Stromal cell of bone marrow (primary cell): ENCODE measurements at places on chromosomes 6 and 20.

- no peak for DNase-seq
These were observed 102.4 kb downstream of the ARID1B start for GRCh38 chr6:156879591-156879990.

DNA sequence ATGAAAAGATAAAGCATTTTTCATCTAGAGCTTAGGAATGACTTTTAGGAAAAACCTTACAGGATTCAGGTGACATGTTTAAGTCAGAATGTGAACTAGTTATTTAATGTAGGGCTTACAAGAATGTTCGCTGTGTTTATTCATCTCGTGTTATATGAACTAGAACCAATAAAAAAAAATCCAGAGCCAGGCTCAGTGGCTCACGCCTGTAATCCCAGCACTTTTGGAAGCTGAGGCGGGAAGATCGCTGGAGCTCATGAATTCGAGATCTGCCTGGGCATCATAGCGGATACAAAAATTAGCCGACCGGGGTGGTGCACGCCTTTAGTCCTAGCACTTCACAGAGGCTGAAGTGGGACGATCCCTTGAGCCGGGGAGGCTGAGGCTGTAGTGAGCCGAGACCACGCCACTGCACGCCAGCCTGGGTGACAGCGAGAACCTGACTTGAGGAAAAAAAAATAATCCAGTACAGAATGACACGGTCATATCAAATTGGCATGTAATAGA is 46.3 kb downstream of the OR2B2 start:
- DNase-seq = no peak

DNA sequence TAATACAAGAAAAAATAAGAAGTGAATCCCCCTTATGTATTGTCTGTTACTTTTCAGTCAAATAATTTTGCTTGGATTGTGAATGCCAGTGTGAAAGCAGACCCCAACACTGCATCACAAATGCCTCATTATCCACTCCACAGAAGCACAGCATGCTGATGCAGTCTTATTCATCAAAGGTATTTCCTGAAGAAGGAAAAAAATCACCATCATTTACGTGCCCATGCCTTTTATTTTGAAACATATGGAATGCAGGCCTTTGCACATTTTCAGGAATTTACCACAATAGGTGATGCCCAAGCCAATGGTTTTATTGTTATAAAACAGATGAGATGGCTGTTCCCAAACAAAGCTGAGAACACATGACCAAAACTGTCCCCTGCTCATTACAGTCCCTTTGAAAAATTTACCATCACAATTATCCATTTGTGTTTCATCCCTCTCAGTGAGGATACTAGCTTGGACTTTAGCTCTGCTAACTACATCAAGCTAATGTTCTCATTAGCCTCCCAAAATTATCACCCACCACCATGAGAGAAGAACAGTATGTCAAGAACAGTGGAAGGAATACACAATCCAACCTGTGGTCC is 180.6 kb upstream of the HTR1E start:
- DNase-seq = no peak

DNA sequence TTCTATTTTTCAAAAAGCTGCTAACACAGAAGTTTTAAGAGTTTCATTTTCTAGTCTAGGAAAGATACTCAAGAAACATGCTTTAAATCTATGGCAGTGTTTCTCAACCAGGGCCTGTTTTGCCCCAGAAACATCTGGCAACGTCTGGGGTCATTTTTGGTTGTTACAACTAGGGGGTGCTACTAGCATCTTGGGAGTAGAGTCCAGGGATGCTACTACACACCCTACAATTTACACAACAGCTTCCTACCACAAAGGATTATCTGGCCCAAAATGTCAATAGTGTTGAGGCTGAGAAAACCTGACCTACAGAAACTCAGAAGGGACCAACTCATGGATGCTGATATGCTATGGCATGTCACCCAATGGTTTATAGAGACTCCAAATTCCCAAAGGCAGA is 24.4 kb downstream of the SERAC1 start:
- no peak for DNase-seq

GRCh38 chr6:163752446-163752845 is 337.9 kb downstream of the QKI start:
- DNase-seq = no peak

GRCh38 chr20:36086767-36087166 is 67.8 kb upstream of the EPB41L1 start:
- DNase-seq = no peak

GRCh38 chr6:70857387-70858077 is 99.3 kb downstream of the B3GAT2 start:
- DNase-seq = no peak

DNA sequence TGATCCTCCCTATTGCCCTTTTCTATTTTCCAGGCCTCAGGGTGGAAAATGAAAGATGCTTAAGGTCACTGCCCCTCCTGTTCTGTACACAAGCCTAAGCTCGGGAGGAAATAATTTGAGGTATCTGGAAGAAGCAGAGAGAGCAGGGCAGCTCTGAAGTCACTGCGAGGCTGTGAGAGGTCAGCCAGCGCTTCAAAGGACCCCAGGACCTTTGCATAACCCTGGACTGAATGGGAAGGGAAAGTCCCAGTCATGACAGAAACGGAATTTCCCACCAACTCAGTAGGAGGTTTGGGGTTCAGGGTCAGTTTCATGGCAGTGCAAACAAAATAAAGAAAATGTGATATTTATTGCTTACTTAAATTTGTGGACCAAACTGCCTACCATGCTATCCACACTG is 58.1 kb downstream of the LRFN2 start:
- DNase-seq = no peak

DNA sequence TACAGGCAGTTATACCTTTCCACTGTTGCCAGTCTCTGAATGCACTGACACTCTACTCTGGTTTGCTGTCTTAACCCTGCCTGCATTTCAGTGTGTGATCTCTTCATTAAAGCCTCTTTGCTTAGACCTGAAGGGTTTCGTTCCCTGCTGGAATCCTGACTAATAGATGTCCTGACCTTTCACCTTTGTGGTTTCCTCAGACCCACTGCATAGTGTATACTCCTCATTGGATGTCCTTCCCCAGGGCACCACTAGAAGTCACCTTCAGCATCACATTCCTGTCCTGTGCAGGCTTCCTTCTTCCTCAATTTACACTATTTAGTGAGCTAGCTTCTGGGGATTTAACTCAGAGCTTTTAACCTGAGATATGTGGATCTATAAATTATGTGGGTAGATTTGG is 120.6 kb downstream of the RCAN2 start:
- no peak for DNase-seq

DNA sequence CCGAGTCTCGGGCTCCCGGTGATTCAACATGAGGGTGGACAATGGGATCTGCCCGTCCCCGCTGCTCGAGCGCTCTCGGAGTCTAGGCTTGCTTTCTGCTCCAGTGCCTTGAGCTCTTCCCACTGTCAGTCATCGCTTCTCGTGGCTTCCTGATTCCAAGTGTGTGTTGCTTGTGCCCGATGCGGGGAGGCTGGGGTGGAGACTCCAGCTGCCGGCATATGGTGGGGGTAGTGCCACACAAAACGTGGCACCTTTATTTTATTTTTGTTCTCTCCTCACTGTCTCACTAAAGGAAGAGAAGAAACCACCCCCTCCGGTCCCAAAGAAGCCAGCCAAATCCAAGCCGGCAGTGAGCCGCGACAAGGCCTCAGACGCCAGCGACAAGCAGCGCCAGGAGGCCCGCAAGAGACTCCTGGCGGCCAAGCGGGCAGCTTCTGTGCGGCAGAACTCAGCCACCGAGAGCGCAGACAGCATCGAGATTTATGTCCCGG is 14.8 kb upstream of the MYL9 start:
- no peak for DNase-seq
